ENCODE measurements at places on chromosomes 1 and 21.

- no peak for DNase-seq
Observed at GRCh38 chr1:95042286-95042685, 30.5 kb downstream of the ALG14 start.

GRCh38 chr1:221118938-221119320, 239.7 kb downstream of the HLX start:
- DNase-seq, result no peak

DNA sequence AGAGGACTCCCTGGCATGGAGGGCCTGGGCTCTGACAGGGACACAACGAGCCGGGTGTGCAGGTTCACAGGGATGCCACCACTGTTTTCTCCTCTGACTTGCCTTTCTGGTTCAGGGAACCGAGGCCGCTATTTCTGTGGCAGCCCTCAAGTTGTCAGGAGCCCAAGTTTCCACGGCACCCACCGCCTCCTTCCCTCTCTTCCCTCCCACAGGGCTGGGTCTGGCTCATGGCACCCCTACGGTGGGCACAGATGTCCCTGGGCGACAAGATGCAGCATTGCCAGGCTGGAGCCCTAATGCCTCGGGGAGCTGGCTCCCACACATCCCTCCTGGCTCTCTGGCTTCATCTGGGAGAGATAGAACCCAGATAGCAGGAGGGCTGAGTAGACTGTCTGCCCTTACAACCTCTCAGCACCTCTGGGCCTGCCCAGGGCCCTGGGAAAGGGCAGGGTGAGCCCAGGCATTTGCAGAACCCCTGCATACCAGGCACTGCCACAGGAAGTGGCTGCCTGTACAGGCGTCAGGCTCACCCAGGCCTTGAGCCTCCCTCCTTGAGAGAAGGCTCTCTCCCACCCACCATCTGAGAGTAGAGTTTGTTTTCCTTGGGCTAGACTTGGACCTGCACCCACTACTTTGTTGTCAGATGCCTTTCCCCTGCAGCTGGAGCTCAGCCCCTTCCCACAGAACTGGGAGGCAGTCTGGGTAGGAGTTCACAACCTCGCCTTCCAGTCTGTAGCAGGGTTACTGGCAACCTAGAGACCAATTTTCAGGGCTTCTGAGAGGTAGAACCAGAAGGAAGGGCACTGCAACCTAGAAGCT, 20.5 kb downstream of the KCNC4 start:
- DNase-seq, result no peak

DNA sequence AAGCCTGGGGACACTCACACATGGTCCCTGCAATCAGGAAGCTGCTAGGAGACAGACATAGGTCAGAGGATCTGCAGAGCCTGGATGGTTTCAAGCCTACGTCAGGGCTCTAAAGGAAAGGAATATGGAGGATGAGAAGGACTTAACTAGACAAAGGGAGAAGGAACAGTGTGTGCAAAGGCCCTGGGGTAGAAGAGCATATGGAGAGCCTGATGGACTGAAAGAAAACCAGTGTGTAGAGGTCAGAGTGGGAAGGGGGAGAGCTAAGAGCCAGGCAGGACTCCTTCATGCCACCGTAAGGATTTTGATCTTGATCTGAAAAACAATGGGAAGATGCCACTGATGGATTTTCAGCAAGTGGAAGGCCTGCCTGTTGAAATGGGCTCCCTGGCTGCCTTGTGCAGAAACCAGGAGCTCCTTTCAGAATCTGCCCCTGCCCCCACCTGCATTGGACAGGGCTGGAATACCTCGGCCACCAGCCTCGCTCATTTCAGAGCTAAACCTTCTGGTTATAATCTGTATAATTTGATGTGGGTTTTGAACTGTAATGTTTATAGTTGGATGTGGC, 8.6 kb downstream of the FHAD1 start:
- DNase-seq, result no peak

DNA sequence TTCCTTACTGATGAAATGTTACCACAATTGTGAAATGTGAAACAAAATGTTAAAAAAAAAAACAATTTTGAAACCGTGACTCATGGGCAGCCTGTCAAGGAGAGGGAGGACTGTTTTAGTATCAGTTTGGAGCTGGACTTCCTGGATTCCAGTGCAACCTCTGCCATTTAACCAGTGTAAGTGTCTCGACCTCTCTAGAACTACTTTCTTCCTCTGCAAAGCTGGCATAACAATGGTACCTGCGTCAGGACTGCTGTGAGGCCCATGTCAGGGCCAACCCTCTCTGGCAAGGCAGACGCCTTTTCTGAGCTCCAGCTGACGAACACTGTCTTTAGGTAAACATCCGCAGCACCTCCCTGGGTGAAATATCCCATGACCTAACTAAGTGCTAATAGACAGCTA, 20.9 kb downstream of the URB1 start:
- peak; percentile 51 for DNase-seq

GRCh38 chr1:152502496-152503180, 8.0 kb upstream of the LCE5A start:
- peak; percentile 93 for DNase-seq

DNA sequence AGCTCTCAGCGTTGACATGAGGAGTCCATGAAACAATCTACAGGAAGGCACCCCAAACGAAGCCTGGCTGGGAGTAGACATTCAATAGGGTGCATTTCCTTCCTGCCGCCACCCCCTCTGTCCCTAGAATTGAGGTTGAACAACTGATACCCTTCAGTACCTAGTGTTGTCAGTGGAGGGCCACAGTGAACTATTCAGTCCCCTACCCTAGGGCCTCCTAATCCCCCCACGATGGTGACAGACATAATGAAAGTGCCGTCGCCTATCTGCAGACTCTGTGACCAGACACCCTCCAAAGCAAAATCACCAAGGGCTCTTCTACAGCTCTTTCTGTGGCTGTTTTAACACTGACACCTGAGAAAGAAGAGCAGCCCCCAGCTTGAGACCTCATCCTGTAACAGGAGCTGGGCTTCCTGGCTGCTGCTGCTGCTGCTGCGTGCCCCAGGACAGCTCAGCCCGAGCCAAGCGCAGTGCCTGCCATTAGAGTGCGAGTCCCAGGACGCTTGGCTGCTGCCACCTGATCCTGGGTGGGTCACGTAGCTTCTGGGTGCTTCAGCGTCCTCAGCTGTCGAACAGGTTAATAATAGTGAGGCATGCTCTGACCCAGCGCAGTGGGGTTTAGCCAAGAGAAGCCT, 183.0 kb downstream of the ZBTB18 start:
- no peak for DNase-seq

GRCh38 chr1:170967042-170967910, 31.9 kb downstream of the MROH9 start:
- DNase-seq, result peak; percentile 59

DNA sequence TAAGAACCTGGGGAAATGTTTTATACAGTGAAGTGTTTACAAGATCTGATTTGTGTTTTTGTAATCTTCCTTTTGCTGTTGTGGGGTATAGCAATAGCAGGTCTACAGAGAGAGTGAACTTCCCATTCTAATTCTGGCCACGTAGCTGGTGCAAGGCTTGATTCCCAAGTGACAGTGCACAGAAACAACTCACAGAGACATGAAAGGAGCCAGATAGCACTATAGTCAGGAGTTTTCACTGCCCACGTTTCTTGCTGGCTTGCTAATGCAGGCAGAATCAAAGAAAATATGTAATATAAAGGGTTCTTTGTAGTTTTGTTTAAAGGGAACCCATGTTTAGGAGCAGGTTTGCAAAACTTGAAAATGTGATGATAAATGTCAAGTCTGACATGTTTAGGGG, 170.9 kb upstream of the IVNS1ABP start:
- no peak for DNase-seq

GRCh38 chr1:65792669-65793358, at the start of gene PDE4B:
TSS of gene PDE4B (plus strand) at chr1:65792895.
- DNase-seq, result peak; percentile 74

GRCh38 chr1:97712980-97713379, 207.9 kb downstream of the DPYD start:
- no peak for DNase-seq

DNA sequence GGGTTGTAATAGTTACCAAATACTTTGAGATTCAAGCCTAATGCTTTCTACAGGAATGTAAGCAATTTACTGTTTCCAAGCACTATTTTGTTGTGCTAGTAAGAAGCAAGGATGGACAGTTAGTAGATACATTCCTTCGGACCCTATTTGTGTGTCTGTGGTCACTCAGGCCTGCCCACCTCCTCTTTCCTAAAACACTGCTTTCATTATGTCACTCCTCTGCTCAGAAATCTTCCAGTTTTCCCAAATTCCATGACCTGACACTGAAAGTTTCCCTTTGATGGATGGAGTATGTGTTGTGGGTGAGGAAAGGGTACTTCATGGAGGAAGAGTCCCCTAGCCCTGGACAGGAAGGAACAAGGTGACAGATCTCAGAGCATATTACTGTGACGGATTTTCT, 141.1 kb downstream of the DISP1 start:
- DNase-seq, result no peak

DNA sequence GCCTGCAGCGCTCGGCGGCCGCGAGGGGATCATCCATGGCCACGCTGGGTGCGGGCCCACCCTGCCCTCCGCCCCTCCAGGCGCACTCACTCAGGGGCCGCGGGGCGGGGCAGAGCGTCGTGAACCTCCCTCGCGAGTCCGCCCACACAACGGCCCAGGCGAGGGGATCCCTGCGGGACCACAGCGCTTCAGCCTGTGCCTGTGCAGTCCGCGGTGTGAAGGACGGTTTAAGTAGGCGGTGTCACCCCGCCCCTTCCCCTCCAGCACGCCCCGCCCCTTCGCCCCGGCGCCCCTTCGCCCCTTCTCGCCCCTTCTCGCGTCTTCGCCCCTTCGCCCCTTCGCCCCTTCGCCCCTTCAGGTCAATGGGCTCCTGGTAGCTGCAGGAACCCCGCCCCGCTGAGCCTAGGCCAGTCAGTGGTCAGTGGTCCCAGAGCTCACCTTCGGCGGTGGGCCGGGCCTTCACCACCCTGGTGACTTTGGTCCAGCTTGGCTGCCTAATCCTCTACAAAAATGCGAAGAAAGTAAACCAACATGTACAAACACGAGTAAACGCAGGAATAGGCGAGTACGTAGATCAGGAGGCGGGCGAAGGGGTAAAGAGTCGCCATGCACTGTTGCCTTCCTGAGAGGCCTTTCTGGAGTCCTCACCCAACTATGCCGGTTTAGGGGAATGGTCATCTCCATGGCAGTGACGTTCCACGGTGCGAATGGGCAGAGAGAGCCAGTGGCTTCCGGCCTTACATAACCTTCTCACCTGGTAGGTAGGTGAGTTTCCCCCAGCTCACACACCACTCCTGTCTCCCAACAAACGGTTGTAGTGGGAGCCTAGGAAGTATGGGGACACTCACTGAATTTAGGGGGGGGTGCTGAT, 19.6 kb upstream of the DMRTB1 start:
- no peak for DNase-seq

GRCh38 chr1:175294179-175294756, 101.7 kb upstream of the KIAA0040 start:
- DNase-seq, result no peak

GRCh38 chr1:10250663-10251062, 40.3 kb downstream of the KIF1B start:
- no peak for DNase-seq

- peak; percentile 58 for DNase-seq
Observed at GRCh38 chr1:231628207-231628876, 1.8 kb downstream of the DISC1 start.

Measured in ELR (cell line).